ENCODE measurements at places on chromosomes 5 and 9. TPM values are rescaled to one million over a fixed set of nuclear protein-coding genes. Genes with fewer than 3 reads are reported as not detected.

- no peak for DNase-seq
Observed at GRCh38 chr5:58926541-58926935, 343.7 kb downstream of the RAB3C start.

PRUNE2 gene
- 269 TPM for total RNA-seq

LRRC8A gene
- total RNA-seq, result 80.3 TPM

DNA sequence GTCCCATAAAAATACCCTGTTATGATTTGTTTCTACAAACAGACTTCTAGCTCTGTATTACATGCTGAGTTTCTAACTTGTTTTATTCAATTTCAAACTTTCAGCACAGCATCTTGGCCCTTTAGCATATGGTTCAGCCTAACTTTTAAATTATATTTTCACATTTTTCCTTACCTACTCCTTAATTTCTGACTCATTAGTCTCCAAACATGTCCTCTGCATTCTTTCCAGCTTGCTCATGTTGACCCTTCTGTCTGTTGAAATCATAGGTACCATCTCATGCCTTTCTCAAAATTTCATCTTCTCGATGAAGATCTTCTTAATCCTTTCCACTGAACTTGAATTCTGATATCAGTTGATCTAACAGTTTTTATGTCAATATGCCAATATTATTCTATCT, 200.9 kb upstream of the RIOK2 start:
- DNase-seq, result no peak

GRCh38 chr5:172929371-172929838, 29.8 kb upstream of the RPL26L1 start:
- DNase-seq, result no peak

Measured in dorsolateral prefrontal cortex (tissue), 122 donors.